ENCODE measurements at places on chromosomes 5 and 9.

GRCh38 chr5:100904259-100904861 lies 1.3 kb upstream of the ST8SIA4 start:
- DNase-seq = no peak

DNA sequence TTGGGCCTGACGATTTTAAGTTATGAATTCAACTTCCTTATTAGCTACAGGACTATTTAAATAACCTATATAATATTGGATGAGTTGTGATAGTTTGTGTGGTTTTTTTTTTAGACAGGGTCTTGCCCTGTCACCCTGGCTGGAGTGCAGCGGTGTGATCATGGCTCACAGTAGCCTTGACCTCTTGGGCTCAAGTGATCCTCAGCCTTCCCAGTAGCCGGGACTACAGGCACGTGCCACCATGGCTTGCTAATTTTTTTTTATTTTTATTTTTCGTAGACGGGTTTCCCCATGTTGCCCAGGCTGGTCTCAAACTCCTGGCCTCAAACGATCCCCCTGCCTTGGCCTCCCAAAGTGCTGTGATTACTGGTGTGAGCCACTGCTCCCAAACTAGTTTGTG lies 17.6 kb downstream of the SPZ1 start:
- no peak for DNase-seq

GRCh38 chr9:84856181-84856632 lies 186.7 kb downstream of the NTRK2 start:
- DNase-seq = no peak

DNA sequence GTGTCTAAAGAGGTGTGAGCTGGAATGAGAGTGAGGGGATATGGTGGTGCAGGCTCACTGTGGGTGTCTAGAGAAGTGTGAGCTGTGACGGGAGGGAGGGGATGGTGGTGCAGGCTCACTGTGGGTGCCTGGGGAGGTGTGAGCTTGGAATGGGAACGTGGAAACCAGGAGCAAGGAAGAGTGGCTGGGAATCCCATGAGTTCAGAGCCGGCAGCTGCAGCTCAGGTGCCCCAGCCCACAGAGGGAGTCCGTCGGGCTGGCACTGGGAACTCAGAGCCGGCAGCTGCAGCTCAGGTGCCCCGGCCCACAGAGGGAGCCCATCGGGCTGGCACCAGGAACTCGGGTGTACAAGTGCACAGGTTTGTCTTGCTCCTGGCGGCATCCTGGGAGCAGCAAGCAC lies 45.6 kb downstream of the IRX2 start:
- DNase-seq = no peak

- no peak for DNase-seq
These were observed 1055.5 kb upstream of the DMAC1 start for GRCh38 chr9:8855046-8855445.
